ENCODE measurements at places on chromosomes 5 and 9.

- DNase-seq = no peak
These were observed 111.0 kb upstream of the IL7R start for GRCh38 chr5:35745660-35746059.

DNA sequence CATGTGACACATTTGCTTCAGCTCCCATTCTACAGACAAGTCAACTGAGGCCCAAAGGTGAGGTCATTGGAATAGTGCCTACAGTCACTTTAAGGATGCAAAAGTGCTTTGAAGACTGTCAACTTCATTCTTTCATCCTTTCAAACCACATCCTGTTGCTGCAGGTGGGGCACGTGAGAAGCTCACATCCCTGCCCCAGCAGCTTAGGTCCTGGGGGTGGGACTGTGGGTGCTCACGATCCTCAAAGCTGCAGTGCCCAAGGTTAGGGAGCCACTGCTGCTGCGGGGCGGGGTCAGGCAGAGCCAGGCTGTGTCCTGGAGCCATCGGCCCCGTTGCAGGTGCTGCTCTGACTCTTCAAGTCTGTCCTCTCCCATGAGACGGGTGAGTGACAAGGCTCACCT is 57.9 kb upstream of the IER5L start:
- DNase-seq = no peak

DNA sequence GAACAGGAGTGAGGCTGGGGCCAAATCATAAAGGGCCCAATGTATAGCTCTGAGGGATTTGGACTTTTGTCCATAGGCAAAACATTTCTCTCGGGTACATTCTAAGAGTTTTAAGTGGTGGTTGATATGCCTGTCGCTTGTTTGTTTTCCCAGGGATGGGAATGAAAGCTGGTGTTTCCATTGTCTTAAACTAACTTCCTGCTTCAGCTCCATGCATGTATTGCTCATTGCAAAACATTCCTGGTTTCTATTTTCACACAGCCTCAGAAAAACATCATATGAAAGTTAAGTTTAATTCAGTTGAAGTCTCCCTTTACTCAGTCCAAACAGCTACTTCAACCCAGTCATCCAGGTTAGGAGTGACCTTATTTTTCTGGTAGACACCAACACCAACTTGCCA is 235.0 kb downstream of the ACTL7B start:
- DNase-seq = peak; percentile 84

GRCh38 chr5:151665613-151666012 is 21.1 kb downstream of the SPARC start:
- no peak for DNase-seq

DNA sequence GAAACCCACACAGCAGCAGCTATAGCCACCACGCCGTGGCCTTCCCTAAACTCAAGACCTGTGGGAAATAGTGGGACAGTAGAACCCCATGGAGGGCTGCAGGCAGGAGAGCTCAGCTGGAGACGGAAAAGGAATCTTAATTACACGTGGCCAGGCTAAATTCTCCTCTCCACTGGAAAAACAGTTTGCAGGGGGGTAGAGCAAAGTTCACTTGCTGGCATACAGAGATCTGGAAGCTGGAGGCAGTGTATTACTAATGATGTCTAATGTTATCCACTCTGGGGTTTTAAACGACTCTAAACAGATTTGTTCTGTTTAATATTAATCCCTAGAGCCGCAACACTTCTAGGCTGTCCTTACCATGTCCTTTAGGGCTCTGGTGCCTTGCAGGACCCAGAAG is 257.1 kb downstream of the SAXO1 start:
- DNase-seq = no peak

- no peak for DNase-seq
These were observed 11.3 kb upstream of the P4HA2 start for GRCh38 chr5:132238901-132239500.

- no peak for DNase-seq
These were observed 276.0 kb upstream of the RGMB start for GRCh38 chr5:98497418-98497817.

GRCh38 chr9:84189904-84190303 is 150.7 kb downstream of the SLC28A3 start:
- no peak for DNase-seq

GRCh38 chr5:170488570-170488969 is 15.2 kb upstream of the KCNIP1 start:
- DNase-seq = peak; percentile 23

DNA sequence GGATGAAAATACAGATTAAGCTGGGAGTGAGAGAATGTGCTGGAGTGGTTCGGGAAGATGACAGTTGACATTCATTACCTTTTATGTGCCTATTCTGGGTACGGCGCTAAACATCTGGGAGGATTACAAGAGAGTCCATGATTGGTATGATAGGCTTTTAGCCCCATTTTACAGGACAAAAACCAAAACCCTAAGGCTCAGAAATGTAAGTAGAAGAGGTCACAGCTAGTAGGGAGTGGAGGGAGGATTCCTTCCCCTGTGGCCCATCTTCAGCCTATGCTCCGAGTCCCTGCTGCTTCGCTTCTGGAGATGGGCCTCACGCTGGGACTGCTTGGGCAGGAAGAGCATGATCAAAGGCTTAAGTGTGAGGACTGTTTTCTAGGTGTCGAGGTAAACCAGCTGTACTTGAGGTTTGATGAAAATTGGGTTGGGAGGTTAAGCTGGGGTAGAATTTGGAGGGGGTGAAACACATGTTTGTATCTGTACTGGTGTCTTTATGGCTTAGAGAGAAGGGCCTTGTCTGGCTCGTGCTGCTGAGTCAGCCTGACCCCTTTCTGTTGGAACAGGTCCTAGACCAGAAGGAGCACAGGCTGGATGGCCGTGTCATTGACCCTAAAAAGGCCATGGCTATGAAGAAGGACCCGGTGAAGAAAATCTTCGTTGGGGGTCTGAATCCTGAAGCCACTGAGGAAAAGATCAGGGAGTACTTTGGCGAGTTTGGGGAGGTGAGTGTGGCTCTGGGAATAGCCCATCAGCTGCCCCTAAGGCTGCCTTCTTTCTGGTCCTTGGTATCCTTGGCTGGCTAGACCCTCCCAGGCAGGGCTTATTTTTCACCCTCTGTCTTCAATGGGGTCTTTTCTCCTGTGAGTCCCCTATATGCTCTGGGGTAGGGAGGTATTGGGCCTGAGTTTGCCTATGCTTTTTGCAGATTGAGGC is 2.1 kb downstream of the HNRNPAB start:
- DNase-seq = no peak

DNA sequence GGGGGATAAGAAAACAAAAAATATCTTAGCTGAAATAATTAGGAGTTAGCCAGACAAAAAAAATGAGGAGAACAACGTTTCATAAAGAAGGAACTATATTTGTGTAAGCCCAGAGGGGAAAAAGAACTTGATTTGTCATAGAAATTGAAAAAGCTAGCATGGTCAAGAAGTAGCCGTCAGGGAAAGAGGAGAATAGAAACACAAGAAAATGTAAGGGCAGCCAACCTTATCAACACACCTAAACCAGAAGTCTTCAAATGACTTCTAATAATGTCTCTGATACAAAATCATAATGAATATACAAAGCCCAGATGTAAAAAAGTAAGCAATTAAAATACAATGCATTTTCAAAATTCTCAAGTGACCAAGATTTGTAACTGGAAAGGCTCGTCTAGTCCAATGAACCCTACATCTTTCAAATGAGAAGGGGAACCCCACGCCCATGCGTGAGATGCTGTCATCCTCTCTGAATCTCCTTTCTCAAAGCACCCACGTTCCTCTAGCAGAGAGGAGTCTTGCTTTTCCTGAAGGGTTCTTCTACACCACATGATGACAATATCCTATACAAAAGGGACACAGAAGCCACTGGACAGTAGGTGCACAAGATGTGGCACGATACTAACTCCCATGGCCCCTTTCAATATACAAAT is 103.7 kb downstream of the ARL15 start:
- no peak for DNase-seq

DNA sequence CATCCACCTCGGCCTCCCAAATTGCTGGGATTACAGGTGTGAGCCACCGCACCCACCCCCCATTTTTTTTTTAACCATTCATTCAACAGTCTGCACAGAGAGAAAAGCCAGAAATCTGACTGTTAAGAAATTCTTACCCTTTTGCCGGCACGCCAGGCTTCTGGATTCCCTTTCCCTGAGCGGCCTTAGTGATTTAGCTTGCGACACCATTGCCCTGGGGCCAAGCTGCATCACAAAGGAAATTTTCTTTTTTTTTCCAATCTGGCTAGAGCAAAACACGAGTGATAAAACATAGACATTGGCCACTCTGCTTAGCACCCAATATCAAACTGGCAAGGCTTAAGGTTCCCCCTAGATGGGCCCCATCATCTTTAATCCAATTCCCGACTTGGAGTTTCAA is 21.2 kb upstream of the ATOSB start:
- DNase-seq = no peak

- DNase-seq = peak; percentile 72
These were observed 18.0 kb downstream of the MTRR start for GRCh38 chr5:7886849-7887475.
